ENCODE measurements at places on chromosomes 6 and 20.

- DNase-seq, result no peak
Observed at GRCh38 chr20:41391587-41392001, 25.0 kb upstream of the EMILIN3 start.

DNA sequence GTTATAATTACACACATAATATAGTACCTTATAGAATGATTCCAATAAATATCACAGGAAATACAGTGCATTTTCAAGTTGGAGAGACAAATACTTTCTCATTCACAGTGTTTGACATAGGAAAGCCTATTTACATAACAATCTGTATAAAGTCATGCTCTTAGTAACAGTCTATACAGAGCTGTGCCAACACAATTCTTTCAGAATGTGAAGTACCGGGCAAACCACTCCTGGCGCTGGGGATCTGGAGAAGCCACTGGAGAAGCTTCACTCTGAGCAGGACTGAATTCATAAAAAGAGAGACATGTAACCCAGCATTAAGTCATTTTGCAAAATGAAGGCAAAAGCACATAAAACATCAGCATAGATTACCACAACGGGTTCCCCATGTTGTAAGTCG is 24.9 kb upstream of the MCM9 start:
- DNase-seq, result no peak

GRCh38 chr6:95804847-95805541 is 210.8 kb upstream of the FUT9 start:
- no peak for DNase-seq

DNA sequence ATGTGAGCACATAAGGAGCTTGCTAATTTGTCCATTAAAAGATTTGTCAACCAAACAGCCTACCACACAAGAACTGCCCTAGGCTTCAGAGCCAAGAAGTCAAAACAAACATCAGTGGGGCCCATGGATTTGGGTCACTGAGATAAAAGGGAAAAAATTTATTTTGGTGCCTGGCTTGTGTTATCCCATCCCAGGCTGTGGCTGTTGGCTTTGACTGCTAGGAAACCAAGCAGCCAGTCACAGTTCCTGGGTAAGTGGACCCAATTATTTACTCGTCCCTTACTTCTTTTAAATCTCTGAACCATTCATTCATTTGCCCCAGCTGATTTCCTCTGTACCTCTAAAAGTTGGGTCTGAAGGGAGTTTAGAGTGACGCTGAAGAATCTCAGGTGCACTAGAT is 41.3 kb downstream of the EDN1 start:
- no peak for DNase-seq

All from effector CD8-positive, alpha-beta T cell (primary cell).